ENCODE measurements at places on chromosomes 5 and 9.

DNA sequence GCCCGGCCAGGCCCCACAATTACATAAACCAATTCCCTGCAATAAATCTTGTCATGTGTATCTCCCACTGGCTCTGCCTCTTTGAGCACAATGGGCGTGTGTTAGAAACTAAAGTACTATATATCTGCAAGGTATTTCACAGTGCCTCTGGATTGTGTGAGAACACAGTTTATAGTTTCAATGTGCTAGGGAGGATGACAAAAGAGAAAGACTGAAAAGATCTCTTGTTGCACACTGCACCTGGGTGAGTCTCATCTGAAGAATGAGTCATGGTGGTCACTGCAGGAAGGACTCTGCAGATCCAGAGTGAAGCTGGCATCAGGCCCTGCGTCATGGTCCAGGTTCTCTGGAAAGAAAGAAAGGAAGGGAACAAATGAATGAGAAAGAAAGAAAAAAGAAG lies 20.7 kb upstream of the CTSV start:
- DNase-seq, result no peak

- DNase-seq, result no peak
These were observed 28.8 kb downstream of the LPCAT1 start for GRCh38 chr5:1494780-1495524.

DNA sequence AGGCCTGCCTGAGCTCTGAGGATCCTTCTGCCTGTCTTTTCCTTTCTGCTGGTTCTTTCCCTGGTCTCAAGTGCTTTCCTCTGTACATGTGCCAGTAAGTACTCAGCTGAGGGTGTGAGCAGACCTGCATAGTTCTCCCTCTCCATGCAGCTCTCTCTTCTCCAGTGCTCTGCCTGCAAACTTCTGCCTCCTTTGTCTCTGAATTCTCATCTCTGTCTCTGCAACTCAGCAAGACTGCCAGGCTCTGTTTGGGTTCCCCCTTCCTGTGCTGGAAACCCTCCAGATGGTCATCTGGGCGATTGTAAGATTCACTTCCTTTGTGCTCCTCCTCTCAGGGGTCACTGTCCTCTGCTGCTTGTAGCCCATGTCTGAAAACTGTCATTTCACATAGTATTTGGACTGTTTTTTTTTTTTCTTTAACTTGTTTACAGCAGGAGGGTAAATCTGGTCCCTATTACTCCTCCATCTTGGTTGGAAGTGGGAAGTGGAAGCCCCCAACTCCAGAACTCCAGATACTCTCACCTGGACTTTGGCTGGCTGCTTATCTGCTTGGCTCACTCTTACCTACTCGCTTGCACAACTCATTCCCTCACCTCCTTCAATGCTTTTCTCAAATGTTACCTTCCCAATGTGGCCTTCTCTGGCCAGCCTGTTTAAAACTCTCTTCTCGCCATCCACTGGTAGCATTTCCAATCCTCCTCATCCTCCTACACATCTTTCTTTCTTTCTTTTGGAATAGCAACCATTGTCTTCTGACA lies 175.3 kb upstream of the TBC1D2 start:
- peak; percentile 26 for DNase-seq

GRCh38 chr5:73999297-73999696 lies 373.3 kb downstream of the ARHGEF28 start:
- DNase-seq, result peak; percentile 20

GRCh38 chr9:23941051-23941450 lies 115.0 kb upstream of the ELAVL2 start:
- DNase-seq, result no peak

DNA sequence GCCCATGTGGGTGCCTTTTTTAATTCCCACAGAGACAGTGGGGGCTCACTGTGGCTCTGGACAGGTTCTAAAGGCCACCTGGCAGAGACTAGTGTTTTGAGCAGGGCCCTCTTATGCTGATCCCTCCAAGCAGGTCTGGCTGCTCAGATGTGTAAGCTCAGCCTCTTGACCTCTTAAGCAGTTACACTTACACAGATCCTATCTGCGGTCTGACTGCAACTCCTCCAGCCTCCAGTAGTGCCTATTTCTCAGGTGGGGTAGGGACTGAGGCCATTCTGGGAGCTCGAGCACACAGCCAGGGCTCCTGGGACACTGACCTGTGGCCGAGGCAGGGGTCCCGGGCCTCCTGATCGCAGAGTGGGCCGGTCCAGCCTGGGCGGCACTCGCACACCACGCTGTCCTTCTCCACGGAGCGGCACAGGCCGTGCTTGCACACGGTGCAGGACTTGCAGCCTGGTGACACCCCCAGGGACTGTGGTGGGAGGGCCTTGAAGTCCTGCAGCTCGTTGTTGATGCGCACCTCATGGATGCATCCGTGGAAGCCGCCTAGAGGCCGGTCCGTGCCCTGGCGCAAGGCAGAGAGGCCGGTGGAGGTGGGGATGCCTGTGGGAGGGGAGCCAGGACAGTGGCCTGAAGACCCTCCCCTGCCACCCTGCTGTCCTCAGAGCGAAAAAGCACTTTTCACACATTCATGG lies 91.9 kb upstream of the PANK3 start:
- DNase-seq, result peak; percentile 27

- DNase-seq, result no peak
These were observed 67.3 kb downstream of the DOCK8 start for GRCh38 chr9:281741-282645.

GRCh38 chr5:61264273-61264661 lies 67.8 kb upstream of the ZSWIM6 start:
- no peak for DNase-seq

GRCh38 chr5:52774005-52774410 lies 13.7 kb upstream of the ITGA1 start:
- no peak for DNase-seq

DNA sequence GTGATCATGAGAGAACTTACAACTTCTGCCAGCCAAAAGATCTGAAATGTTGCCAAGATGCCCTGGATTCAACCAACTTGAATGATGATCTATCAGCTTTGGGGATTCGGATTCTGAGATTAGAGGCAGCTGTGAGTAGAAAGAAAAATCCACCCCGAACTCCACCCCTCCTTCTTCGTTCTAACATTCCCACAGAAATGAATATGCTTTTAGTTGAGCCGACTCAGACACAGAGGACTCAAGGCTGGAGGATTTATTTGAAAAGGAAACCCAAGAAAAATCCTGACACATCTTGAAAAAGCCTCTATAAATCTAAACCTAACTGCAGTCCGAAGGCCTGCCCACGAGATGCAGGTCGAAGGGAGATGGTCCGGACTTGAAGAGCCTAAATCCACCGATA lies 275.0 kb downstream of the GAS1 start:
- DNase-seq, result no peak

DNA sequence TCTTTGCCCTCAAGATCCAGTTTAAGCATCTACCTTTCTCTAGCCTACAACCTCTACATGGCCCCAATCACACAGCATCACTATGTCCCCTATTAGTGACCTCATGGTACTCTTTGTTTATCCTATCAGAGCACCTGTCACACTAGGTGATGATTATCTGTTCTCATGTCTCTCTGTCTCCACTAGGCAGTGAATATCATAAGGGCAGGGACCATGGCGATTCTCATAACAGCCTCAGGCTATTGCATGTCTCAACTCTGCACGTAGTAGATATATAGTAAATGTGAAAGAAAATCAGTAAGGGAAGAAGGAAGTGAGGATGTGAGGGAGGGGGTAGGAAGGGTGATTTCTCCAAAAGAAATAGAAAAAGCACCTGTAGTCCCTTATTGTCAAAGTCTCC lies 311.0 kb downstream of the NSG2 start:
- DNase-seq, result no peak

DNA sequence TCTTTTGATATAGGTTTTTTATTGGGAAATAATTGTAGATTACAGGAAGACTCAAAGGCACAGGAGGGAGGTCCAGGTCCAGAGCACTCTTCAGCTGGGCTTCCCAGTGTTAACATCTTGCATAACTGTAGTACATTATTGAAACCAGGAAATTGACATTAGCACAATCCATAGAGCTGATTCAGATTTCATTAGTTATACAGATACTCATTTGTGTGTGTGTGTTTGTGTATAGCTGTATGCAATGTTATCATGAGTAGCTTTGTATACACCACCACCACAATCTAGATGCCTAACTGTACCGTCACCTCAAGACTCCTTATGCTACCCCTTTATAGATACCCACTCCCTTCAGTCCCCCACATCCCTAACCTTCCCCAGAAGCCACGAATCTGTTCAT lies 47.9 kb downstream of the SLC36A1 start:
- DNase-seq, result no peak

GRCh38 chr5:23727271-23727670 lies 219.9 kb downstream of the PRDM9 start:
- no peak for DNase-seq

DNA sequence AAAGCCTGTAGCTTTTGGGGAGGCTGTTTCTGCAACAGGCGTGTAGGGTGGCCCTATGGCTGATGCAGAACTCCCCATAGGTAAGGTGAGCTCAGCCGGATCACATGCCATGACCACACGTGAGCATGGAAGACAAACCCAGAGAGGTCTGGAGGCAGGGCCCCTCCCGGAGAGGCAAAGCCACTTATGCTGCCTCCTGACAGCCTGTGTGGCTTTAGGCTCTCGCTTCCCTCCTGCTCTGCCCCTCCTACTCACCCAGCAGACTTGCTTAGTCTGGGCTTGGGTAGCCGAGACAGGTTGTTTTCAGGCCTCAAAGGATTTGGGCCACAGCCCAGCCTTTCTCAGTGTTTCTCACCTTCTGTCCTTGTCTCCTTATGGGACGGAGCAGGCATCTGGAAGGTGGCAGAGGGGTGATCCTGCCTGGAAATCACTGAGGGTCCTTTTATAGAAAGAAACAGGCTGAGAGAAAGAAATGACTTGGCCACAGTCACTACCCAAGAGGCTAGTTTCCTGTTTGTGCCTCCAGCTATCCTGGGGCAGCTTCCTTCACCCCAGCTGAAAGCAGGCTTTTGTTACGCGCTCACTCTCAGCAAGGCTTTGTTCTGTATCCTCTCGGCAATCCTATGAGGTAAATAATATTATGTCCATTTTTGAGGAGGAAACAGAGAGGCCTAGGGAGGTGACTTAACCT lies 89.9 kb downstream of the DAB2IP start:
- peak; percentile 93 for DNase-seq

DNA sequence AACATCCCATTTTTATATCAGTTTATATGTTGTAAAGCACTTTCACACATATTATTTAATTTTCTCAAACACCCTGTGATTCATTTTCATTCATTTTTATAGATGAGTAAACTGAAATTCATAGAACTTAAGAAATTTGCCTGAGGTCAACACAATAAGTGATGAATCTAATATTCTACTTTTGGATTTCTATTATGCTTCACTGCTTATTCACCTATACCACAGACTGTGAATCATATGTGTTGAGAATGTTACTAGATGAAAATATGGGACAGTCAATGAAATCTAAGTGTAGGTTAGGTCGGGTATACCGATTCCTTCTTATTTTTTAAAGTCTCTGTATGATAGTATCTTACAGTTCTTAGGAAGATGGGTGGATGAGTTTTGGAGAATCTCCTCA lies 24.8 kb downstream of the CDC37L1 start:
- no peak for DNase-seq

DNA sequence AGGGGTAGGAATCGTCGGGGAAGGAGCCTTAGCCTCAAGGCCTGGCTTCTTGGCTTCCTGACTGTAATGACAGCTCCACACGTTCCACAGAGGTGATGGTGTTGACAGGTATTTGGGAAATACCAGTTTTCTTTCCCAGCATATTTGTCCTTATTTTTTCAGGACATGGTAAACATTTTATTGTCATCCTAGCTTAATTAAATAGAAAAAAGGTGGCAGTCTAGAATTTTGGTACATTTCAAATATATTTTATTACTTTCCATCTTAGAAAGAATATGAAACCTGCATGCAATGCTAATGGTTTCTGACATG lies 8.4 kb downstream of the CXCL14 start:
- DNase-seq, result no peak

DNA sequence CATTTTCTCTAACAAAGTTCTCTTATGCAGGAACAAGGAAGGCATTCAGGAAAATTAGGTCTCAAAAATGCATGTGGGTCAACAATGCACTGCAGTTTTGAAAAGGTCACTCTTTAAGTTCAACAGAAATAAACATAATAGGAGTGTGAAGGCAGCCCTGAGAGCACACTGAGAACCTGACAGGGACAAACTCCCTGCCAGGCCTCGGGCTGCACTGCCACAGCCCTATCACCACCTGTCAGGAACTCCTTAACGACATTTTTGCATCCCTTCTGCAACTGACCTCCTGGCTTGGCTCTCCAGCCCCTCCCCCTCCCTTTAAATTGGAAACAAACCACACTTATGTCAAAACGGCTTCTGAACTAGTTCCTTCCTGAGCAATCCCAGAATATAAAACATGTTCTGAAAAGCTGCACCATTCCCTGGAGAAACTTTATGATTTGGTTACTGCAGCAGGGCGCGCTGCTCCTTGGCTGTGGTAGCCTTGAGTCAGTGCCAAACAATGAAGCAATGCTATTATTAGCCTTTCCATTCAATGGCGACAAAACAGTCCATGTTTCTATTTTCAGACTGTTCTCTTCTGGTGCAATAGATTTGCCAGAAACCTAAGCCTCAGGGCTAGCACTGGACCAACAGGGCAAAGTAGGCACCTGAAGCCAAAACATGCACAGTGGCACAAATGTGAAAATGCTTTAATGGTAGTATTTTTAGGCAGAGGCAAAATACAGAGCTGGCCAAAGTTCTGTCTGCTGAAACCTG lies 160.1 kb upstream of the ZNF608 start:
- DNase-seq, result peak; percentile 37

DNA sequence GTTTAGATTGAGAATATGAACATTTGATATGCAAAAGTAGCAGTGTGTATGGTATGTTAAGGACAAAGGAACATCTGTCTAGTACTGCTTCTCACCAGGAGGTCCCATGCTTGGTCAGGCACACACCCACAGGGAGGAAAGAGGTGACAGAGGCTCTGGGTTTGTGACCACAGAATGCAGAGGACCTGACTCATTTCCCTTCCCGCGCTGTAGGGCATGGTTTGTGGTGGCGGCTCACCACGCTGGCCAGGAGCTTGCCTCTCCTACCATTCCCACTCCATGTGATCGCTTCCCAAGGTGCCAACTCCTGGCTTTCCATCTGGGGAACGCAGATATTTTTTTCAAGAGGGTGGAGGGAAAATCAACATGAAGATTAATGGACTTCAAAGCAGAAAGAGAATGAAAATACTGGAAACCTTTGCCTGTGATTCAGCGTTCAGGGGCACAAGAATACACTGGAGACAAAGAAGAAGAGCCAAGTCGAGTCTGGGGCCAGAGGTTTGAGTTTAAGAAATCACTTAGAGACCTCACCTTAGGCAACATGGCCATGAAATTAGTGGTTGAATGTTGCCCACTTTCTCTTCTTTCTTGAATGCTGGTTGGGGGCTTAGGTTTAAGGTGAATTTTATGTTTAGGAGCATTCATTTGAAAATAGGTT lies 477.8 kb downstream of the CCDC171 start:
- DNase-seq, result no peak

DNA sequence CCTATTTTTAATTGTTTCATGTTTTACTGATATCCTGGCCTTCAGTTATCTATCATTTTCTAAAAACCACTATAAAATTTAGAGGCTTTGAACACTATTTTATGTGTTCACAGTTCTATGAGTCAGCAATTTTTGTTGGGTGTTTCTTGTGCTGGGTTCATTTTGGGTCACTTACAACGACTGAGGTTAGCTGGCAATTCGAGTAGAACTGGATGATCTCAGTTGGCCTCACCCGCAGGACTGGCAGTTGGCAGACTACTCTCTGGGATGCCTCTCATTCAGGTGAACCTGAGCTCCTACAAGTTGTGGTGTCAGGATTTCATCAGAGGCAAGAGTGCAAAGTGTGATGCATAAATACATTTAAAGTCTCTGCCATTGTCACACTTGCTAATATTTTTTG lies 151.0 kb upstream of the PAPPA start:
- no peak for DNase-seq

Data from NCI-H524 (cell line).